ENCODE measurements at places on chromosomes 1 and 21.

GRCh38 chr21:42321231-42321630 lies 6.0 kb upstream of the TFF3 start:
- no peak for DNase-seq

DNA sequence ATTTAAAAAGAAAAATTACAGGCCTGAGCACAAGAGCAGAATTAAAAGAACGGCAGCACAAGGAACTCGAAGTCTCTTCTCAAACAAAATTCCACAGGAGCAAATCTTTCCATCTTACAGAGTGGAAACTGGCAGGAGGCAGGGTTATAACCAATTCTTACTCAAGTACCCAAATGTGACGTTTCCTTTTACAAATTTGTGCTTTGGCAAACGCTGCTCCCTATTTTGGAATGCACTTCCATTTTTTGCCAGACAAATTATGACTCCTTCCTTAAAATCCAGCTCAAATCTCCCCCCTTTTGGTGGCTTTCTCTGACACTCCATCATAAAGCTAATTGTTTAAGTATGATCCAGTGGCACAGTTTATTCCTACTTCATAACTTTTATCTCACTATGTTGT lies 7.8 kb downstream of the ERI3 start:
- DNase-seq: peak; percentile 26

DNA sequence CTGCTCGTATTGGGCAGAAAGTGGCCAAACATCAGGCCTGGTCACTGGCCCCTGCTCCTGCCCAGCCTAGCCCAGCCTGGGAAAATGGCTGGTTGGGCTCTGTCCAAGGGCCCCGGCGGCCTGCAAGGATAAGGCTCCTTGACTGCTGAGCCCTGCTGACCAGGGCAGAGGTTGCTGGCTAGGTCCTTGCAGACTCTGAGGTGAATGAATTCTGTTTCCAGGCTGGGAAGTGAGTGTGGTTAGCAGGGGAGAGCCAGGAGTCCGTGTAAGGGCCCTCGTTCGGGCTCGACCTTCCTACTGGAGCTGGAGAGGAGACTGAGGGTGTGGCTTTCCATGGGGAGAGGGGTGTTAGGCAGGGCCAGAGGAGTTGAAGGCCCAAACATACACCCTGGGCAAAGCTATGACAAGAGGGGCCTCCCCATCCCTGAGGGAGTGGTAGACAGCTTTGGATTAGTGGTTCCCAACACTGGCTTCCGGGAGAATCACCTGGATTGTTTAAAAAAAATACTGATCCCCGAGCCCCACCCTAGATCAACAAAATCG lies 20.6 kb downstream of the CSF1 start:
- peak; percentile 83 for DNase-seq

GRCh38 chr21:41242238-41242829 lies 74.3 kb upstream of the FAM3B start:
- DNase-seq: no peak

GRCh38 chr1:14320518-14320917 lies 278.0 kb upstream of the KAZN start:
- DNase-seq: no peak

DNA sequence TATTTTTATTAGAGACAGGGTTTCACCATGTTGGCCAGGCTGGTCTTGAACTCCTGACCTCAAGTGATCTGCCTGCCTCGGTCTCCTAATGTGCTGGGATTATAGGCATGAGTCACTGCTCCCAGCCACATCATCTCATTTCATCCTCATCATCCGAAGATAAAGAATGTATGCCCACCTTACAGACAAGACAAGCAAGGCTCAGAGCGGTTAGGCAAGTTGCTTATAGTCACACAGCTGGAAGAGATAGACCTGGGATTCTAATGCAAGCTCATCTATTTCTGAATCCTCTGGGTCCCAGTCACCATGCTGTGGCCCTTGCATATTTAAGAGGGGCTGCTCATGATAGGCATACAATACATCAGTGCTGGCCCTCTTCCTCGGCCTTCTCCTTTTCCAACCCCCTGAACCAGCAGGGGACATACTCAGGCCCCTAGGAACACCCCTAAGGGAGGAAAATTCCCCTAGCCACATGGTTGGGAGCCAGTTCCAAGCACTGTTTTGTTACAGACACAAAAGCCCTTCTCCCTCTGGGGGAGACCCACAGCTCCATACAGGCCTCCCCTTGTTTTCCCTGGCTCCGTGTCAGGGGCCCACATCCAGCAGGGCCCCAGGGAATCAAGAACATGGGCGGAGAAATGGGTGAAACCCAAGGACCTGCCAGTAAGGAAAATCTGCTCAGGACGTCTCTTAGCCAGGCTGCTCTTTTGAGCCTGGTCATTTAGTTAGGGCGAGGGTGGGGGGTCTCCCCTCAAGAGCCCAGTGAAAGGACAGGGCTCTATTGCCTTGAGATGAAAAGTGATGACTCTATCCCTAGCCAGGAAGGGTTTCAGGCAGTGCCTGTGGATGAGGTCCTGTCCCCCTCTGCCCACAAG lies 6.9 kb downstream of the CSRP1 start:
- no peak for DNase-seq

GRCh38 chr1:245707941-245708340 lies 553.2 kb downstream of the KIF26B start:
- no peak for DNase-seq

- no peak for DNase-seq
Measured at GRCh38 chr1:44832056-44832705, 10.9 kb downstream of the PTCH2 start.

DNA sequence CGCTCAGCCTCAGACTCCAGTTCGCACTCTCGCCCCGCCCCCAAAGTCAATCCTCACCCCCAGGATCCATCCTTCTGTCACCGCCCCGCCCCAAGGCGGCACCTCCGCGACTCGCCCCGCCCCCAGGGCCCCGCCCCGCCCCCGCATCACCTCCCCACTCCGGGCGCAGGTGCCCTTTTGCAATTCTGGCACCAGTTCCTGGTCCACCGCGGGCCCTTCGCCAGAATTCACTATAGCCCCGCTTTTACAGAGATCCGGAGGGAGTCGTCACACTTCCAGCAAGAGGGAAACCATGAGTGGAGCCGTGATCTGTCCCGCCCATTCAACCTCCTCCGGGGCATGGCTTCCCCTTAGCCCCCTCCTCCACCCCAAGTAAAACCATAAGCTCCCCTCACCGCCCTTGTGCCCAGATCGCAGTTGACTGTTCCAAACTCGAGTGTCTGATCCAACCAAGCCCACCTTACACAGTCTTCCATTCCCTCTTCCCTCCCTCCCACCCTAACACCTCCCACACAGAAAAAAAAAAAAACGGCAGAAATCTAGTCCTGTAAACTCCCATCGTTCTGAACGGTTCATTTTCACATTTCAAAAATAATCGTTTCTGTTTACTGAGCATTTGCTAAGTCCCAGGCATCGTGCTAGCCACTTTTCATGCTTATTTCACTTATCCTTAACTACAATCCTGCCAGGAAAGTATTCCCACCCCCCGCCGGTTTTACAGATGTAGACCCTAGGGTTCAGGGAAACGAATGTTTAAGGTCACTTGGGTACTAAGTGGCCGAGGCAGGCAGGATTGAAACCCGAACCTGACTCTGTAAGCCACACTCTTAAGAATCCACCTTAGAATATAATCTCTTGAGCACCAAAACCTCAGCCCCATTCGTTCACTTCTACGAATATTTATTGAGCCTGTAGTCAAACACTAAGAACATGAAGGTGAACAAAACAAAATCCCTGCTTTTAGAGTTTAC lies 1.3 kb upstream of the DNAJC16 start:
- DNase-seq: no peak

GRCh38 chr1:198241553-198241952 lies 84.8 kb downstream of the NEK7 start:
- no peak for DNase-seq

DNA sequence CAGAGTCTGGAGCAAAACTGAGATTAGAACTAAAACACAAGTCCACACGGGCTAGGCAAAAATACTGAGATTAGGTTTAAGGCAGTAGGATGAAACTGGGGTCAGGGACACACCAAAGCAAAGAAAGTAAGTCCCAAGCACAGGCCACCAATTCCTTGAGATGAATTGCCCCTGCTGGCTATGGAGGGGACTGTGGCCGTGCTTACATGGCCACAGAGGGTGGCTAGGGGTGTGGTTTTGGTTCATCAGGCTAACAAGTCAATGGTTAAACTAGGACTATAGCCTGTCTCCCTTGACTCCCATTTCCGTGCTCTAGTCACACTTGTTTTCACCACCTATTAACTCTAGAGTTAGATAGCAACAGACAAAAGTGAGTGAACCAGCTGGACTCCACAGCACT lies 394.8 kb downstream of the PBX1 start:
- no peak for DNase-seq

- DNase-seq: peak; percentile 36
Measured at GRCh38 chr1:180167721-180168467, 13.2 kb downstream of the QSOX1 start.

- DNase-seq: peak; percentile 96
Measured at GRCh38 chr1:226778657-226779058, 39.6 kb upstream of the ITPKB start.

- DNase-seq: no peak
Measured at GRCh38 chr21:37395961-37396360, 29.4 kb downstream of the DYRK1A start.

GRCh38 chr1:238153939-238154338 lies 263.2 kb upstream of the ZP4 start:
- DNase-seq: no peak

DNA sequence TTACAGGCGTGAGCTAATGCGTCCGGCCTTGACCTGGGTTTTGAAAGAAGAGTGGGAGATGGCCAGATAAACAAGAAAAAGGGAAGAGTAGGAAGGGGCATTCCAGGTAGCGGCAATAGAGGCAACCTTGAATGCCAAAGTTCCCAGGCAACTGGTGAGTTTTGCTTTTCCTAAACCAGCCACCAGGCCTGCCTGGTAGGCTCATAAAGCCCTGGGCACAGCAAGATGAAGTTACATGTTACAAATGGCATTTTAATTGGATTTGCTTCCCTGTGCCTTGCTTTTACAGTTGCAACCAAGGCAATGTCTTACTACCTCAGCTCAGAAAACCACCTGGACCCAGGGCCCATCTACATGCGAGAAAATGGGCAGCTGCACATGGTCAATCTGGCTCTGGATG lies 5.5 kb downstream of the LRRC42 start:
- no peak for DNase-seq

DNA sequence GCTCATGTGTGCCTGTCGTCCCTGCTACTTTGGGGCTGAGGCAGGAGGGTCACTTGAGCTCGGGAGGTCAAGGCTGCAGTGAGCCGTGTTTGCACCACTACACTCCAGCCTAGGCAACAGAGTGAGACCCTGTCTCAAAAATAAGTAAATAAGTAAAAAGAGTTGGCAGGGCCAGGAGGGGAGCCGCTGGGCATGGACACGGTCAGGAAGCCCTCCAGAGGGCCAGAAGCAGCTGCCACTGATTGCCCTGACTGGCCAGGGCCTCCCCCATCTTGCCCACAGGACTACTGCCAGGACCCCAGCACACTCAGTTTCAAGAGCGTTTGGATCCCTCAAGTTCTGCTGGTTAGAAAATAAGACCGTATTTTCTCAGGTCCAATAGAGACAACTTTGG lies 112.2 kb upstream of the IPO9 start:
- no peak for DNase-seq

DNA sequence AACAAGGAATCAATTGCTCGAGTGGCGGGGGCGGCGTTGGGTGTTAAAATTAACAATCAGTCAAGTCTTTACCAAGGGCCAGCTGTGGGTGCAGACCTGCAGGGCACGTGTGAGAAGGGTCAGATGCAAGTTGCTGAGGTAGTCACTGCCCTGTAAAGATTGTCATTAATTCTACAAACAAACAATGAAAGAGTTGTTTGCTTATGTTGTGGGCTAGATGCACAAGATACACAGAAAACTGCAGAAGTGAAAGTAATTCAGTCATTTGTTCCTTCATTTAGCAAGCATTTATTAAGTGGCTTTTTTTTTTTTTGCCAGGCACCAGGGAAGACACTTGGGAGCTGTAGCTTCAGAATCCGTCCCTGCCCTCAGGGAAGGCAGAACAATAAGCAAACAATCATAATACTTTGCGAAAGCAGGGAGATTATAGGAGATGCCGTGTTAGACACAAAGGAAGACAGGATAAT lies 79.5 kb downstream of the NR5A2 start:
- no peak for DNase-seq

DNA sequence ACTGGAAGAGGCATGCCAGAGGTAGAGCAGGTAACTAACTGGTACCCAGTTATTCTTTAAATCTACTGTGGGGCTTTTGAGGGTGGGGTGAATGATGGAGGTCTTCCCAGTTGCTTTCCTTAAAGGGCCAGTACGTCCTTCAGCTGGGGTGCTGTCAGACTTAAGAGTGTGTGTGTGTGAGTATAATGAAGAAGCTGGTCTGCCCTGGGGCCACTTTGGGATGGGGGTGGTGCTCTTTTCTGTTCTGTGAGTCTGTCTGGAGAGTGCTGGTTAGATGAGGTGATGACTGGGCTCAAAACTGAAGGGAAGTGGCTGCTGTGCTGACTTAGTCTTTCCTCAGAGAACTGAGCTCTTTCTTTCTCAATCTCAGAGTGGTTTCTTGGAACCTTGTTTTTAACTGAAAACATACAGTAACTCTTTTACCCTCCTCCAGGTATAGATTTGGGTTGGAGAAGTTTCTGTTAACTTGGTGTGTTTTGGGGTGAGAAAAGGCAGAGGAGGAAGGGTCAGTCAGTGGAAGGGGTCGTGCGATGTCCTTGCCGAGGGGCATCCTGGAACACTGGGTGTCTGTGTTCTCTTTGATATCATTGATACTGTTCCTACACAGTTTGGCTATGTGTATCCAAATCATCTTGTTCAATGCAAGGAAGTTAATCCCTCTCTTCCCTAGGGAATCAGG lies 746 bp downstream of the MACF1 start:
- peak; percentile 83 for DNase-seq

DNA sequence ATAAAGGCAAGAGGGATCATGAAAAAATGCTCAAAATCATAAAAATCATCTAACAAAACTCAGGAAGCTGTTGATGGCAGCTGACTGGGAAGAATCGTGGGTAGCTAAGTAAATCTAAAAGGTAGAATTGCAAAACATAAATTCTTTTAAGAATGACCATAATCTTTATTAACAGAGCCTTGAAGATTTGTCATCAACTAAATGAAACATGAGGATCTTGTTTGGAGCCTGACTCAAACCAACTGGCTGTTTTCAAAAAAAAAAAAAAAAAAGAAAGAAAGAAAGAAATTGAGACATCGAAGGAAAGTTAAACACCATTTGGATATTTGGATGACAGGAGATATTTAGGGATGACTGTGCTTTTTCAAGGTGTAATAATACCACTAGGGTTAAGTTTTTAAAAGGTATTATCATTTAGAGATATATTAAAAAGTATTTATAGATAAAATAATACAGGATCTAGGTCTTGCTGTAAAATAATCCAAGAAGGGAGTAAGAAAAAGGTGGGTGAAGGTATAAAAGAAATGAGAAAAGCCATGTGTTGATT lies 48.6 kb downstream of the CD34 start:
- peak; percentile 37 for DNase-seq

- peak; percentile 24 for DNase-seq
Measured at GRCh38 chr1:240169188-240169587, 77.5 kb downstream of the FMN2 start.

GRCh38 chr1:198968866-198969265 lies 330.0 kb downstream of the PTPRC start:
- no peak for DNase-seq

GRCh38 chr1:166819974-166820373 lies 19.3 kb upstream of the POGK start:
- no peak for DNase-seq

GRCh38 chr21:41018431-41018830 lies 149.5 kb upstream of the BACE2 start:
- DNase-seq: no peak
